ENCODE measurements at places on chromosomes 2 and 18.

GRCh38 chr18:31275722-31276463 lies 42.1 kb upstream of the DSG1 start:
- DNase-seq, result no peak

DNA sequence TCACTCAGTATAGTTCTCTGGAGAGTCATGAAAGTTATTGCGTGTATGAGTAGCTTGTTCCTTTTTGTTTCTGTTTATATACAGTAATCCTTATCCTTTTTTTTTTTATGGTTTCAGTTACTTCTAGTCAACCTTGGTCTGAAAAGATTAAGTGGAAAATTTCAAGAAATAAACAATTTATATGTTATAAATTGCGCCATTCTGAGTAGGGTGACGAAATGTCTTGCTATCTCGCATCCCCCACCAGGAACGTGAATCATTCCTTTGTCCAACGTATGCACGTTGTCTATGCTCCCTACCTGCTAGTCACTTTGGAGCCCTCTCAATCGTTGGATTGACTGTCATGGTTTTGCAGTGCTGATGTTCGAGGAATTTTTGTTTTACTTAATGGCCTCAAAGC lies 60.4 kb downstream of the FAM117B start:
- no peak for DNase-seq

GRCh38 chr2:188291142-188291616 lies 495 bp upstream of the GULP1 start:
- no peak for DNase-seq

DNA sequence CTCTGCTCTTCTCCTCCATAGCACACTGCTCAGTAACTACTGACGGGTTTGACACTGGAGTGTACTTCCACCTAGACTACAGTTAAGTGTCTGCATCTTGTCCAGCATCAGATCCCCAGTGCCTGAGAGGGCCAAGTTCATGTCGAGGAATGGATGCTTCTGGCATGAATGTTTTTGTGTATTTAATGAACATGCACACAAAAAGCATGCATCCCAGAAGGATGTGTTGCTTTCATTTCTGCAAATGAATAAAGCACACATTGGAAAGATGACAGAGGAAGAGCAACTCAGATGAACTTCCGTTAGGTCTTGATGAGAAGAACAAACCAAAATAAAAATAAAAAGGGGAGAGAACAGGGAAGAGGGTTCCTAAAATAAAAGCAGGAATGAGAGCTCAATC lies 27.9 kb downstream of the C2orf49 start:
- DNase-seq, result no peak

DNA sequence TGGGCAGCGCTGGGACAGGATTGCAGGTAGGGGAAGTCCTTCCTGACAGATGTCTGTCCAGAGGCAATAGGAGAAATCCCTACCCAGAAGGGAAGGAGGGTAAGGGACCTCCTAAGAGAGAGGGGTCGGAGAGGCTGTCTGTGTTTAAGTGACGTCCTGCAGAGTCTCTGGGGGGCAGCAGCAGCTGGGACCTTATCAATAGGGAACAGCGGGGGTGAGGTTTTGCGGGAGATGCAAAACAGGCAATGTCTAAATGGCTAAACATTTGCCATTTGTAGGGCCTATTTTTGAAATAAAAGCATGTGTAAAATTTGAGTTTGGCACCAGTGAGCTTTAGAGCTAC lies 108.7 kb upstream of the HS6ST1 start:
- no peak for DNase-seq

- DNase-seq, result no peak
Measured at GRCh38 chr2:82259551-82259950, 1955.0 kb upstream of the LRRTM1 start.

DNA sequence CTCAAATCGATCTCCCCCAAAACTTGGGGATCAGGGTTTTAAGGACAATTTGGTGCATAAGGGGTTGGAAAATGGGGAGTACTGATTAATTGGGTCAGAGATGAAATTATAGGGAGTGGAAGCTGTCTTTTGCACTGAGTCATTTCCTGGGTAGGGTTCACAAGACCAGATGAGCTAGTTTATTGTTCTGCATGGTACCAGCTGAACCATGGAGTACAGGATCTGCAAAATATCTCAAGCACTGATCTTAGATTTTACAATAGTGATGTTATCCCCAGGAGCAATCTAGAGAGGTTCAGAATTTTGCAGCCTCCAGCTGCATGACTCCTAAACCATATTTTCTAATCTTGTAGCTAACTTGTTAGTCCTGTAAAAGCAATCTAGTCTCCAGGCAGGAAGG lies 73.1 kb downstream of the CPO start:
- DNase-seq, result no peak

DNA sequence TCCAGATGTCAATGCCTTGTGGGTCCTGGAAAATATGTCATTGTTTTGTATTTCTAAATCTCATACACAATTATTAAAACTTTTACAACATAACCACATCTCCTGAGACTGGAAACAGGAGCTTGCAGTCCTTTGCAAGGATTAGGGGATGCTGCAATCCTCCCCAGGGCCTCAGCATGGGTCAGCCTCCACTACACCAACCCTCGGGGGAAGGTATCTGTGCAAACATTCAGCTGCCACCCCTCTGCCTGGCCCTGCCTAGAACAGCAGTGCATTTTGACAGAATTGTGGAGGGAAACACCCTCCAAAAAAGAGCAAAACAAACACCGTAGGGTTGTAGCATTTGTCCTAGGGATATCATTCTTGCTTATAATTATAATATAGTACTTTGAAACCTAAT lies 4.2 kb upstream of the UPP2 start:
- DNase-seq, result no peak

DNA sequence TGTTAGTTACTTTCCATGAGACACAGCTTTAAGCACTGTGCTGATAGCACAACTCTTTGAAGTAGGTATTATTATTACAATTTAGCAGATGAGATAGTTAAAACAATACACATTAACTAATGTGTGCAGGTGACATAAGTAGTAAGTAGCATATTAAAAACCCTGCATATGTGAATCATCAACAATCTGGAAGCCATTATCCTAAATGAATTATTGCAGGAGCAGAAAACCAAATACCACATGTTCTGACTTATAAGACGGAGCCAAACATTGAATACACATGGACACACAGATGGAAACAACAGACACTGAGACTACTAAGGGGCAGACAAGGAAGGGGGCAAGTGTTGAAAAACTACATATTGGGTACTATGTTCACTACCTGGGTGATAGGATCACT lies 300.3 kb upstream of the GULP1 start:
- no peak for DNase-seq

- DNase-seq, result no peak
Measured at GRCh38 chr2:178108176-178108575, 4.1 kb upstream of the RBM45 start.

DNA sequence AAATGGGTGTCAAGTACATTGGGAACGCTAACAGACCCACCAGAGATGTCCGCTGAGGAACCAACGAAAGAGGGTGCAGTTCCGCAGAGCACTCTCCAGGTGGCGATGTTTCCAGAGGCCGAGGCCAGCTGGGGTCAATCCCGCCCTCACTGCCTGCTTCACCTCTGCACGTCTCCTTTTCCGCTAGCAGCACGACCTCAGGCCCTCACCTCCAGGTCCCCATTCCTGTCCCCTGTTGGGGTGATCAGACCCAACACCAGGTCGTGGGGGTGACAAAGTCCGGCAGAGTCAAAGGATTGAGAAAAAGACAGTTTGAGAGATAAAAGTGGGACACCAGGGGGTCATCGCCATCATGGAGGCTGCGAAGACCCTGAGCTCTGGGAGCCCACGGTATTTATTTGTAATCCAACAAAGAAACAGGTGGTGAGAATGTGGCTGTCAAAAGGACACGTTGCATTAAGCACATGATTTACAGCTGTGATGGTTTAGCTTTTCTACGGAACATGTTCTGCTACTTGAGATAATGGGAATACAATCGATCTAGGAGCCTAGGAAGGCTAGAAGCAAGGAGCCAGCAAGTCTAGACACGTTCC lies 27.3 kb downstream of the ZAP70 start:
- DNase-seq, result no peak

- no peak for DNase-seq
Measured at GRCh38 chr2:64263315-64263714, 119.1 kb upstream of the PELI1 start.
